Right lobe of liver (tissue), 6 donors: ENCODE measurements at places on chromosomes 16 and 17. TPM values are rescaled to one million over a fixed set of nuclear protein-coding genes. Genes with fewer than 3 reads are reported as not detected.

GRCh38 chr17:32288615-32289014, 23.0 kb downstream of the RHBDL3 start:
- H3K4me1 ChIP-seq: no peaks in the 10 kb centered on the region
- H3K27me3 ChIP-seq: no peaks in the 10 kb centered on the region
- no peak overlapping the region for H3K27ac ChIP-seq
- DNase-seq: no peak

DNA sequence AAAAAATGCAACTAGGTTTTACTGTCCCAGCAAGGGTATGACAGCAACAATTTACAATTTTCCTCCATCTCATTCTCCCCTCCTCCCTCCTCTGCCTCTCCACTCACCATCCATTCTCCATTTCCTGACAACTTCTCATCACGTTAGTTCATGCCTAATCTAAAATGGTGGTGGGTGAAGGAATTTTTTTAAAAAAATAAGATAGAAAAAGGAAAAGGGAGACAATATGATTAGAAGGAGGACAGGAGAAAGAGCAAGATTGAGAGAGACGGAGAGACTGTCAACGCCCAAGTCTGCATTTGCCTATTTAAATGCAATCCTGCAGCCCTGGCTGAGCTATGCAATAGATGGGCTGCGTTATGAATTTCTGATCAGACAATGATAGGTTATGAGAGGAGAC, 380.7 kb upstream of the PSMD7 start:
- DNase-seq: no peak
- H3K4me3 ChIP-seq: no peak overlapping the region
- H3K36me3 ChIP-seq: no peaks in the 10 kb centered on the region

The WNT9B gene
- 0.55 TPM for total RNA-seq

The CRHR1 gene
- not detected for total RNA-seq

DNA sequence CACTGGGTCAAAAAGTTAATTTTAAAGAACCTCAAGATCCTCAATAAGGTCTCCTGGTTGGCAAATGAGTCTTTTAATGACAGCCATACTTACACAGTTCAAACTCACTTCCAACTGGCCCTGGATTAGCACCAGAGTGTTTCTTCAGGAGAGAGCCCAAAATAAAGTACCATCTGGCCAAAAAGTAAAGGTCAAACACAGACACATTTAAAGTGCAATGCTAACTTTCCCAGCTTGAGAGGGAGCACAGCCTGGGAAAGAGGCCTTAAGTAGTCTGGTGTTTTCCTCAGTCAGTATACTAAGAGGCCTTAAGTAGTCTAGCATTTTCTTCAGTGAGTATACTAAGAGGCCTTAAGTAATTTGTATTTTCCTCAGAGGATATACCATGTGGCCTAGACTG, 46.6 kb upstream of the ERN1 start:
- no peak overlapping the region for H3K4me3 ChIP-seq
- H3K27me3 ChIP-seq: no peaks in the 10 kb centered on the region
- no peaks in the 10 kb centered on the region for H3K36me3 ChIP-seq

GRCh38 chr16:1054660-1055556, 17.6 kb upstream of the SSTR5 start:
- no peak overlapping the region for H3K27ac ChIP-seq
- H3K4me3 ChIP-seq: no peak overlapping the region
- H3K4me1 ChIP-seq: no peaks in the 10 kb centered on the region

DNA sequence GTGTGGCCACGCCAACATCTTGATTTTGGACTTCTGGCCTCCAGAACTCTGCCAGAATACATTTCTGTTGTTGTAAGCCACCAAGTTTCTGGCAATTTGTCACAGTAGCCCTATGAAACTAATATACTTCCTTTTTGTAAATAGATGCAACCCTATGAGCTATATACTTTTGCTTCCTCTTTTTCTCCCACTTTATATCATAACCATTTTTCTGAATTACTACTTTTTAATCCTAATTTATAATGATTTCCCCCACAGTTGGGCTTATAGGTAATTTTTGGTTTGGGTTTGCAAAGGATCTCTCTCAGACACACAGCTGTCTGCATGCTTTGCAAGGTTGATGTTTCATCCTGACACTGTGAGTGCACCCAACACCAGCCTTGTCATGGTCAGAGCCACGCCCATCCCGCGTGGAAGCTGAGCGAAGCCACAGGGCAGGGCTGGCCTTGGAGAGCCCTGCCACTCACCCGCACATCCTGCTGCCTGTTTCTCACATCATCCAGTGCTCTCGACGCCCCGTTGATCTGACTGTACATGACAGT, 5.8 kb downstream of the TRIM25 start:
- no peaks in the 10 kb centered on the region for H3K27me3 ChIP-seq
- no peak overlapping the region for H3K4me3 ChIP-seq
- peaks cover 52% of the 10 kb centered on the region for H3K4me1 ChIP-seq
- peaks cover 9% of the 10 kb centered on the region for H3K36me3 ChIP-seq

The YBX2 gene
- 0.81 TPM for total RNA-seq

DNA sequence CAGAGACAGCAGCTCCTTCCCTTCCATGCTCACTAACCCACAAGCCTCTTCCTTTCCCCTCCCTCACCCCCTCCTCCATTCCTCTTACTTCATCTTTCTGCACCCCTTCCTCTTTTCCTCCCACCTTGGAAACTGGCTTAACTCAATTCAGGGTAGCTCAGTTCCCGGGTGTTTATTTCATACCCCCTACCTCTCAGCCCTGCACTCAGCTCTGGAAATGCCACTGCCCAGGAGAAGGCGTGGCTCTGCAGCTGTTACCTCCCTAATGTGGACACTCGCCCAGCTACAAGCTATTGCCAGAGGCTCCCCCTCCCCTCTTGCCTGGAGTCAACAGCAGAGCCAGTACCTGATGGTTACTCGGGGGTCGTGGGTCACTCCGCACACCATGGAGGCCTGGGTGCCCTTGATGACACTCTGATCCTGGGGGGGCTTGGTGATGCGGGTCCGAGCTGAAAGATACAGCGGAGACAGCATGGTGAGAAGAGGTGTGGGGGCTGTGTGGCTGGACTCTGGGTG, 118.4 kb upstream of the CDC42EP4 start:
- H3K27ac ChIP-seq: no peak overlapping the region
- no peaks in the 10 kb centered on the region for H3K36me3 ChIP-seq
- DNase-seq: no peak

DNA sequence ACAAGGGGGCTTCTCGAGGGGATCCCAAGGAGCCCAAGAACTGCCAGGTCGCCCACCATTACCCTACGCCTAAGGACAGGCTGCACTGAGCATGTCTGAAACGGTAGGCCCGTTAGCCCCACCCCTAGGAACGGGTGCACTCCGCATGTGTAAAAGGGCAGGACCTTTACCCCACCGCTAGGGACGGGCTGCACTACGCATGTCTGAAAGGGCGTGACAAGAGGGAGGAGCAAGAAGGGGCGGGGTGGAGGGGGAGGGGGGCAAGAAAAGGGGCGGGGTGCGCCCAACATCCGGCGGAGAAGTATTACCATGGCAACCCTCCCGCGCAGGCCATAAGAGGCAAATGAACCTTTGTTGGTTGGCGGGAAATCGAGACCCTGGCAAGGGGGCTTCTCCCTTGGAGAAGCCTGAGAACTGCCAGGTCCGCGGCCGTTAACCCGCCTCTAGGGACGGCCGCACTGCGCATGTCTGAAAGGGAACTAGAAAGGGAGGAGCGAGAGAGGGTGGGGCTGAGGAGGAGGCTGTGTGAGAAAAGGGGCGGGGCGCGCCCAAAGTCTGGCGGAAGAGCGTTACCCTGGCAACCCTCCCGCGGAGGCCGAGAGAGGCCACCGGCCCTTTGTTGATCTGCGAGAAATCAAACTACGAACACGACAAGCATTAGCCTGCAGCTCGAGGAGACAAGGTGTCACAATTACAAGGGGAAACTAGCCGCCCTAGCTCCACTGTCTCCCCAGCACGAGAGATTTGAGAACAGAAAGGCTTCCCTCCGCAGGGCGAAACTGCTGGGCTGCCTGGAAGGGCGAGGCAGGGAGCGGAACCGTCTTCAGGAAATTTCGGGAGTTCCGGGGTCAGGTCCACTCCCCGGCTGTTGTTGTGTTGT, 2046.8 kb downstream of the TP53TG3F start:
- no peaks in the 10 kb centered on the region for H3K36me3 ChIP-seq
- no peak overlapping the region for H3K27ac ChIP-seq
- no peaks in the 10 kb centered on the region for H3K4me1 ChIP-seq
- no peak for DNase-seq

The CARD14 gene
- total RNA-seq: 0.22 TPM

DNA sequence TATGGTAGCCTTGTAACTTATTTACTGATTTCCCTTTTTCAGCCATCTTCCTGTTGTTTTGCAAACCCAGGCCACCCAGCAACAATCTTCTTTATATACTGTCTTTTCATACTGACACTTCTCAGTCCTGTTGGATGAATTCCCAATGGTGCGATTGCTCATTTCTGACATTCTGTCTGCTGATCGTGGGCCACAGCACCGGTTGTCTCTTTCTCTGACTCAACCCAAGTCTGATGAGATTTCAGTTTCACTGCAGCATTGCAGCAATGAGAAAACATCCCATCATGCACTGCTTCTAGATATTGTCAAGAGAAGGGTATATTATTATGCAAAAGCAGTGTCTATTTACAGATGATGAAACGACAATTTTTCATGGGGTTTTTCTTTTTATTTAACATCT, 349.2 kb upstream of the HSBP1 start:
- DNase-seq: no peak
- H3K27me3 ChIP-seq: no peaks in the 10 kb centered on the region
- no peak overlapping the region for H3K27ac ChIP-seq

The GNAO1 gene
- total RNA-seq: 19.7 TPM
